Pancreas (tissue), 10 donors: ENCODE measurements at places on chromosomes 6 and 20.

- no peaks in the 10 kb centered on the region for H3K4me1 ChIP-seq
- no peaks in the 10 kb centered on the region for H3K27me3 ChIP-seq
- DNase-seq = no peak
- H3K4me3 ChIP-seq = no peak overlapping the region
- no peaks in the 10 kb centered on the region for H3K36me3 ChIP-seq
Observed at GRCh38 chr6:118186672-118187567, 279.9 kb downstream of the SLC35F1 start.

DNA sequence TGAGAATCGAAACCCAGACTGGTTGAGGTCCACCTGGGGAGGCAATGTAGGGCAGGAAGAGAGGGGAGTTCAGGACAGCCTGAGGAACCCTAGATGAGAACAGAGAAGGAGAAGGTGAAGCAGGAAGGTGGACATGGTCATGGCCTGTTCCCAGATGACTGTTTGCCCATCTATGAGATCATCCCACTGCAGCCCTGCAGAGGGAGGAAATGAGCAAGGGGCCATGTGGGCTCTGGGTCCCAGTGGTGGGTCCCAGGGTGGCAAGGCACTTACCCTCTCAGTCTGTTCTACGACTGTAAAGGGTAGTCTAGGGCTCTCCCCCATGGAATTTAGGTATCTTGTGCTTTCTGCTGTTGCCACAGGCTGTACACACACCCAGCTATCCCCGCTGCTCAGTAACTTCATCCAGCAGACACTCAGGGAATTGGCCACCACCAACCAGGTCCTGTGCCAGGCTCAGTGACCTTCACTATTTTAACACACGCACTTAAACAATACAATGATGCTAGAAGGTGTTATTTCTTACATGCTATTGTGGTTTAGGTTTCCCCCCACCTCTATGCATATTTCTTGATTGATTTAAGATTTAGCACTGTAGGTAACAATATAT lies 89.8 kb downstream of the TOX2 start:
- H3K27ac ChIP-seq = no peak overlapping the region
- H3K27me3 ChIP-seq = no peaks in the 10 kb centered on the region
- H3K4me1 ChIP-seq = no peaks in the 10 kb centered on the region

DNA sequence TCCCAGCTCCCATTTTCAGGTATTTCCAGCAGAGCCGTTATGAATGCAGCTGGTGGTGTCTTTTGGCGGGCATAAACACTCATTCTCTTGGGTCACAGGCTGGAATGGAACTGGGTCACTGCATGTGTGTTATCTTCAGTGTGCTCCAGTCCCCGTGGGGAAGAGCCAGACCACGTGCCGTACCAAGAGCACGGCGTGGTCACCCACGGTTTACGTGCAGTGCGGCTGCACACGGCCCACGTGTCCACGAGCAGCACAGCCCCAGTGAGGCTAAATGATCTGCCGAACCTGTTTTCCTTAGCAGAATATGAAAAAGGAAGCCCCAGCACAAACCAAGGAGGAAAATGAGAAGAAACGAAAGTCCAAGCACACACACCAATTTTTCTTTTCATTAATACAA lies 121.5 kb downstream of the IRF4 start:
- no peak overlapping the region for H3K4me3 ChIP-seq
- no peaks in the 10 kb centered on the region for H3K27me3 ChIP-seq
- H3K27ac ChIP-seq = no peak overlapping the region
- no peaks in the 10 kb centered on the region for H3K36me3 ChIP-seq
- DNase-seq = no peak
- no peaks in the 10 kb centered on the region for H3K4me1 ChIP-seq

DNA sequence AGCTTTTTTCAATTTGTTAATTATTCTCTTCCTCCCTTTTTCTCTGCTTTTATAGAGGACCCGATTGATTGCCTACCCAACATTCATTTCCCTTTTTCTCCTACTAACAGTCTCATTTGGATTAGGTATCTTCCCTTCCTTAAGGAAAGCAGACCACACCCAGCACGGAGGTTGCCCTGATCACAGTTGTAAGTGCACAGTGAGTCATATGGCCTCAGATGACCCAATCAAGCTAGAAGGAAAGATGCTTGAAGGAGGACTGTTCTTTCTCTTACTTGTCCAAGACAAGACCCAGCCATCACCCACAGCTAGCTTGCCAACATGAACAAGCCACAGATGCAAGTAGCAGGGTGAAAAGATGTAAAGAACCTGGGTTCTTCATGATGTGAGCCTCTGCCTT lies 518.6 kb downstream of the PKHD1 start:
- no peaks in the 10 kb centered on the region for H3K36me3 ChIP-seq
- H3K27ac ChIP-seq = no peak overlapping the region
- no peaks in the 10 kb centered on the region for H3K4me1 ChIP-seq
- no peak for DNase-seq

- H3K27me3 ChIP-seq = no peaks in the 10 kb centered on the region
- peaks cover 18% of the 10 kb centered on the region for H3K4me1 ChIP-seq
- H3K36me3 ChIP-seq = no peaks in the 10 kb centered on the region
Observed at GRCh38 chr6:16729744-16730143, 31.5 kb downstream of the ATXN1 start.

DNA sequence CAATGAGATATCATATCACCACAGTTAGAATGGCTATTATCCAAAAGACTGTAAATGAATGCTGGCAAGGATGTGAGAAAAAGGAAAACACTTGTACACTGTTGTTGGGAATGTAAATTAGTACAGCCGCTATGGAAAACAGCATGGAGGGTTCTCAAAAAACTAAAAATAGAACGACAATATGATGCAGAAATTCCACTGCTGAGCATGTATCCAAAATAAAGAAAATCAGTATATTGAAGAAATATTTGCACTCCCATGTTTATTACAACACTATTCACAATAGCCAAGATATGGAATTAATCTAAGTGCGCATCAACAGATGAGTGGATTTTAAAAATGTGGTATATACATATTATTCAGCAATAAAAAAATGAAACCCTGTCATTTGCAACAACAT lies 898.9 kb upstream of the MAN1A1 start:
- no peaks in the 10 kb centered on the region for H3K4me1 ChIP-seq
- no peak overlapping the region for H3K27ac ChIP-seq
- H3K4me3 ChIP-seq = no peak overlapping the region
- H3K27me3 ChIP-seq = no peaks in the 10 kb centered on the region
- H3K36me3 ChIP-seq = no peaks in the 10 kb centered on the region
- DNase-seq = no peak

DNA sequence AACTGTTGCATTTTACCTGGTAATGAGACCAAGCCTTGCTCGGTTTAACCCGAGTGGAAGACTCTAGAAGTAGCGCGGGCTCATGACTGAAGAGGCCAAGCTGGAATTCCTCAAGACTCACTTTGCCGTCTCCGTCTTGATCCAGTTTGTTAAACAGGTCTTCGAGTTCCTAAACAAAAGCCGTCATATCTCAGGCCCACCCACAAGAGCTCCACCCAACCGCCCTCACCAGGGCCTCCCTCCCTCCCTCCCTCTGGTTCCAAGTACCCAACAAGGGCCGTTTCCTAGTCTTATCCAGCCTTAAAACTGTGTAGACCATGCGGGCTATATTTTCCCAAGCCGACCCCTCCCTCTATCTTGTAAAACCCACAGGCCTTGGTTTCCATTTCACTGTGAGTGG lies 81.4 kb downstream of the NINL start:
- no peaks in the 10 kb centered on the region for H3K4me1 ChIP-seq
- DNase-seq = no peak
- no peaks in the 10 kb centered on the region for H3K27me3 ChIP-seq
- no peak overlapping the region for H3K27ac ChIP-seq
- no peaks in the 10 kb centered on the region for H3K36me3 ChIP-seq
- no peak overlapping the region for H3K4me3 ChIP-seq

GRCh38 chr6:165847407-165848085 lies 184.5 kb upstream of the PDE10A start:
- H3K4me1 ChIP-seq = peaks cover 7% of the 10 kb centered on the region
- no peak overlapping the region for H3K4me3 ChIP-seq
- peaks cover 7% of the 10 kb centered on the region for H3K27me3 ChIP-seq
- H3K36me3 ChIP-seq = no peaks in the 10 kb centered on the region
- no peak for DNase-seq
- H3K27ac ChIP-seq = no peak overlapping the region

GRCh38 chr6:147214248-147215227 lies 10.3 kb downstream of the STXBP5 start:
- no peak overlapping the region for H3K4me3 ChIP-seq
- no peak for DNase-seq
- H3K27ac ChIP-seq = no peak overlapping the region
- H3K4me1 ChIP-seq = peaks cover 7% of the 10 kb centered on the region
- H3K36me3 ChIP-seq = no peaks in the 10 kb centered on the region

DNA sequence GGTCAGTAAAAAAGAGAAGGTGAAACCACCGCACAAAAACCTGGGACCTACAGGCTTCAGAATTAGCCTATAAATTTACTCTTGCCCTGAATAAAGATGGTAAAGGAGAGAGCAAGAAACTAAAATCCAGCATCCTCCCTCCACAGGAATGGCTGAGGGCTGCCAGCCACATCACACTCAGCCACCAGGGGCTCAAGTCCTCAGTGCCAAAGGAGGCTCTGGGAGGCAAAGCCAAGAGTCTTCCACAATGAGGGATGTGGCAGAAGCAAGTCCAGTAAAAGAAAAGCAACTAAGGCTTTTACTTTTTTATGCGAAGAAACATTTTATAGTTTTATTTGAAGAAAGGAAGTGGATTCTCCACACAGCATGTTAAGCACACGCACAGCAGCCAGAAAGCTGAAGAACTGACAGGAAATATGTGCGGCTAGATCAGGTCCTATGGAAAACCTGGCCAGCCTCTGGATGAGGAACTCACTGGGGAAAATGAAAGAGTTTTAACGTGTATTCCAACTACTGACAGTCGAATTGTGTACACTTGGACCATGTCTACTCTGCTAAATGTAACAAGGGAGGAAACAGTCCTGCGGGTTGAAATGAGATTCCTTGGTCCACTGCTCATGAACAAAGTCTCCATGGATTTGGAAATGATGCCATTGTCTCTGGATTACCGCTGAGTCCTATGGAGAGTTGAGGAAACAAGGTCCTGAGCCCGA lies 219.4 kb upstream of the SSTR4 start:
- no peaks in the 10 kb centered on the region for H3K27me3 ChIP-seq
- no peak overlapping the region for H3K4me3 ChIP-seq
- no peak for DNase-seq
- H3K36me3 ChIP-seq = no peaks in the 10 kb centered on the region

DNA sequence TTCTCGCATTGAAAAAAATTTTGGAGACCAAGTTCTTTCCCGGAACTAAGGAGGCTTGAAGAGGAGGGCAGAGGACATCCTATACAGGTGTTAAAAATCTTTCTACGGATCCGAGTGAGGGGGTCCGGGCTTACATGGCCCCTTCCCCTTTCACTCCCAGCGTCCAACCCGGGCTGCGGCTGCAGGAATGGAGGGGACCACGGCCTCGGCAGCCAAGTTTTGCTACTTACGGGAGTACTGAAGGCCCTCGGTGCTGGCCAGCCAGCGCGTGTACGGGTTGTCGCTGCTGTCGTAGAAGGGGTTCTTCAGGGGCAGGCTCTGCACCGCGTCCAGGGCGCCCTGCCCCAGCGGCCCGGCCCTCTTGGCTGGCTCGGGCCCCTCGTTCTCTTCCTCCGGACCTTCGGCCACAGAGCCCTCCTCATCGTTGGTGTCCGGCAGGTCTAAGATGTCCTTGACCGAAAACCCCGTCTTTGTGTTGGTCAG lies 642 bp downstream of the NKX2-2 start:
- H3K36me3 ChIP-seq = no peaks in the 10 kb centered on the region
- peak overlapping the region; percentile 25 for H3K4me3 ChIP-seq
- H3K27ac ChIP-seq = no peak overlapping the region
- H3K27me3 ChIP-seq = peaks cover 13% of the 10 kb centered on the region
- H3K4me1 ChIP-seq = no peaks in the 10 kb centered on the region

DNA sequence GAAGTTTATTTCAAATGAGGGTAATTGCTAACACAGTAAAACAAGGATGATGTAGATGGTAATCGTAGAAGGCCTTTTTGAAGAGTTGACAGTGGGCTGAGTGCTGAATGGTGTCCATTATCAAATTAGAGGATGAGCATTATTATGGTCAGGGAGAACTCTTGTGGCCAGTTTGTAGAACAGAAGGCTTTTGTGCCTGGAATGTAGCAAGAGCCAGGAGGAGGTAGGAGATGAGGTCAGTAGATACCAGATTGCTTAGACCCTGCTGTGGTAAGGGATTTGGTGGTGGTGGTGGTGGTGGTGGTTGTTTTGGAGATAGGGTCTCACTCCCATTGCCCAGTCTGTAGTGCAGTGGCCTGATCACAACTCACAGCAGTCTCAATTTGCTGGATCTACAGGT lies 6.2 kb downstream of the CSE1L start:
- DNase-seq = no peak
- no peaks in the 10 kb centered on the region for H3K36me3 ChIP-seq
- no peaks in the 10 kb centered on the region for H3K27me3 ChIP-seq
- H3K4me1 ChIP-seq = no peaks in the 10 kb centered on the region
- H3K4me3 ChIP-seq = no peak overlapping the region

DNA sequence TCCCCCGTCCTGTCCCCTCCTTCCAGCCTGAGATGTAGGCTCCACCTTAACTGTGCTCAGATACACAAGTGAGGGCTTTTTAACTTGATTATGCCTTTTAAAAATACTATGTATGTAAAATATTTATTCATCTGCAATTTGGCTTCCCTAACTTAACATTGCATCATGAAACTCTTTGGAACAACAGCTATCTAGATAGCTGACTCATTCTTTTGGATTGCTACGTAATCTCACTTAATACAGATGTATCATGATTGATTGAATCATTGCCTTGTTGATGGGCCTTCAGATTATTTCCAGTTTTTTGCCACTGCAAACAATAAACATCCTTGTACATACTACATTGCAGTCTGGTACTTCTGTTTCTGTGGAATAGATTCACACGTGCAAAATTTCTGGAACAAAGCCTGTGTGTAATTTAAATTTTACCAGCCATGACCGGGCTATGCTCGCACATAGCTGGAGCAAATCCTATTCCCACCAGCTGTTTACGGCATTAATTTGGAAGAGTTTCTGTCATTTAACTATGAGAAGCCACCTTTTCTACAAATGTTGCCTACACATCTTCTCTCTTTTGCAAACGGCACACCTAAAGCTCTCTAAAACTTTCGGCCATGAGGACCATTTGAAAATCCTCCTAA lies 6.5 kb downstream of the PRND start:
- no peaks in the 10 kb centered on the region for H3K36me3 ChIP-seq
- H3K27ac ChIP-seq = no peak overlapping the region
- H3K4me1 ChIP-seq = no peaks in the 10 kb centered on the region
- no peaks in the 10 kb centered on the region for H3K27me3 ChIP-seq
- no peak for DNase-seq
